ENCODE measurements at places on chromosomes 12 and 14.

GRCh38 chr12:94203796-94204195 is 55.4 kb downstream of the PLXNC1 start:
- DNase-seq: no peak

GRCh38 chr12:104006929-104007328 is 41.3 kb downstream of the TDG start:
- DNase-seq: no peak

GRCh38 chr14:58923751-58924405 is 264.6 kb upstream of the DAAM1 start:
- DNase-seq: no peak

DNA sequence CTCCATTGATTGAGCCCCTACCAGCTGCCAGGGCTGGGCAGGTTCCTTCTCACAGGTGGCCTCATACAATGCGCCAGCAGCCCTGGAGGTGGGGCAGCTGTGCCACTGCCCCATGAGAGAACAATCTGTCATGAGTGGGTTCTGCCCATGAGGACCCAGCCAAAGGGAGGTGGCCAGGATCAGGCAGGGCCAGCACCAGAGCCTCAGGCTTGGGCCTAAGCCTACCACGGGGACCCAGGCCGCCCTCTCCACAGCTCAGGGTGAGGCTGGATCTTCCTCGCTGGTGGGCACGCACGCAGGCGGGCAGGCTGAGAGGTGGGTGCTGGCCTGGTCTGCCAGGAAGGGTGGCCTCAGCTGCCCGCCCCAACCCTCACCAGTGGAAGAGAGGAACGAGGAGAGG is 110.7 kb downstream of the KIF26A start:
- DNase-seq: no peak

- DNase-seq: no peak
These were observed 41.4 kb upstream of the IGF1 start for GRCh38 chr12:102521662-102522277.

DNA sequence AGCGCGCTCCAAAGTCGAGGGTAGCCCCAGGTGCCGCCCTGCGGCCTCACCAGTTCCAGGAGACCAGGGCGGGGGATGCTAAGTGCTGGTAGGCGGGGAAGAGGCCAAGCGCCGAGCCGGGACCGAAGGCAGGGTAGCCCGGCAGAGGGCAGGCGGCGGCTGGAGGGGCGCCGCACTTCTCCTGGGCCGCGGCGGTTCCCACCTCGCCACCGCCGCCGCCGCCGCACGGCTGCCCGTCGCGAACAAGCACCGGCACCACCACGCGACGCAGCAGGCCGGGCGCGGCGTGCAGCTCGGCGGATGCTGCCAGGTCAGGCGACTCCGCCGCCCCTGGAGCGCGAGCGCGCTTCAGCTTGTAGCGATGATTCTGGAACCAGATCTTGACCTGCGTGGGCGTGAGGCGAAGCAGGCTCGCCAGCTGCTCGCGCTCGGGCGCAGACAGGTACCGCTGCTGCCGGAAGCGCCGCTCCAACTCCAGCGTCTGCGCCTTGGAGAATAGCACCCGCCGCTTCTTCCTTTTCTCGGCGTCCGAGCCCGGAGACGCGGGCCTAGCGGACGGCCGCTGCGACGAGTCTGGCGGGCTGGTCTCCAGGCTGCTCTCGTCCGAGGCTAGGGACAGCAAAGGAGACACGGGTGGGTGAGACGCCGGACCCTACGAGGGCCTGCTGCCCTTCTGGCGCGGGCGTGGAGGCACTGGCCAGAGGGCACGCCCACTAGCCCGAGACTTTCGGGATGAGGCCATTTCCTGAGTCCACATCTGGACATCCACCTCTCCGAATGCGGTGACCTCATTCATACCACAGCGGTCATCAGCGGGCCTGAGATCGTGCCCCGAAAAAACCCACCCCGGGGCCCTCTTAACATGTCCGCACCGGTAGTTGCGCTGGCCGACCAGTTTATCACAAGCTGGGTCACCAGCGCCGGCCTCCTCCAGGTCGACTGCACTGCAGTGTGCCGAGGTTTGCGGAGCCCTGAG is 1.3 kb downstream of the NKX2-8 start:
- DNase-seq: peak; percentile 78
